ENCODE measurements at places on chromosomes 6 and 20. TPM values are rescaled to one million over a fixed set of nuclear protein-coding genes. Genes with fewer than 3 reads are reported as not detected.

GRCh38 chr6:151481786-151482185 lies 12.0 kb upstream of the CCDC170 start:
- no peak for DNase-seq

- no peak for DNase-seq
These were observed 5.7 kb downstream of the KCNK5 start for GRCh38 chr6:39223555-39223954.

GRCh38 chr6:12233693-12234571 lies 56.2 kb upstream of the EDN1 start:
- peak; percentile 60 for DNase-seq

- peak; percentile 10 for DNase-seq
These were observed 152.3 kb upstream of the JAG1 start for GRCh38 chr20:10826111-10826510.

GRCh38 chr6:33073431-33073871 lies at the start of gene HLA-DPA1:
Gene HLA-DPA1, minus strand, starts transcription at chr6:33073649.
- no peak for DNase-seq

DNA sequence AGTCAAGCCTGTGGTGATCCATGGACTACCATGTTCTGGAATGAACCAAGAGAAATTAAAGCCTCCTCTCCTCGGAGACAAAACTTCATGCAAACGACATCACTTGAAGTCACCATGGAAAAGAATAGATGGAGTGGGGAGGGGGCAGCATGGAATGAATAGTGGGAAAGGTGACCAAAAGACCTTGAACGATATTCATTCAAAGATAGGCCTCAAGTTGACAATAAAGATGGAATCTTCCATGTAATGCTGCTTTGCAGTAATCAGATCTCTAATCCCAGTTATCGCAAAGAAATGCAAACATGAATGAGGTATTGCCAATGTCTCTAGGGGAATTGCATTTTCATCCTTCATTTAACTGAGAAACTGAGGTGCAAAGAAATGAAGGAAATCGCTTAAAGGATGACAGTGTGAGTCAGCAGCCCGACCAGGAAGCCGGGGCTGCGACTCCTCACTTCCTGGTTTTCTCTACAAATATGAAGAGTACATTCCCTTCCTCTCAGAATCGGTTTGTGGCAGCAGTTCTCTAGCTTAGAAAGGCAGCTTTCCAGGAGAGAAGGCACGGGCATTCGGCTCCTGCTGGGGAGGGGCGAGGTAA lies 65.6 kb upstream of the RREB1 start:
- DNase-seq, result no peak

DNA sequence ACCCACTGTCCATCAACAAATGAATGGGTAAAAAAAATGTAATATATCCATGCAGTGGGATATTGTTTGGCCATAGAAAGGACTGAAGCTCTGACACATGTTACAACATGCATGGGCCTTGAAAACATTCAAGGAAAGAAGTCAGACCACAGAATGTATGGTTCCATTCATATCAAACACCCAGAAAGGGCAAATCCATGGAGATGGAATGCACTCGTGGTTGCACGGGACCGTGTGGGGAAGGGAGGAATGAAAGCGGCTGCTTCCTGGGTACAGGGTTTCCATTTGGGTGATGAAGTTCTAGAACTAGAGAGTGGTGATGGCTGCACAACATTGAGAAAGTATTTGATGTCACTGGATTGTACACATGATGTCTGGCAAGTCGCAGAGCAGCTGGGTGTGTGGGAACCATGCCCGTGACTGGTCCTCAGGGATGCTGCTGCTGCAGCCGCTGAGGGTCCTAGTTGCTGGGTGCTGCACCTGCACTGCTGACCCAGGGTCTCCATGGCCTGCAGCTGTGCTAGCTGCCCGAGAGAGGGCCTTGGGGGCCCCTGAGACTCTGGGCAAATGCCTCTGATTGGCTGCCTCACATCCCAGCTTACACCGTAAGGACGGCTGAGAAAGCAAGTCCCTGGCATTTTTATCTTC lies 220.3 kb downstream of the NRN1 start:
- DNase-seq, result no peak

DNA sequence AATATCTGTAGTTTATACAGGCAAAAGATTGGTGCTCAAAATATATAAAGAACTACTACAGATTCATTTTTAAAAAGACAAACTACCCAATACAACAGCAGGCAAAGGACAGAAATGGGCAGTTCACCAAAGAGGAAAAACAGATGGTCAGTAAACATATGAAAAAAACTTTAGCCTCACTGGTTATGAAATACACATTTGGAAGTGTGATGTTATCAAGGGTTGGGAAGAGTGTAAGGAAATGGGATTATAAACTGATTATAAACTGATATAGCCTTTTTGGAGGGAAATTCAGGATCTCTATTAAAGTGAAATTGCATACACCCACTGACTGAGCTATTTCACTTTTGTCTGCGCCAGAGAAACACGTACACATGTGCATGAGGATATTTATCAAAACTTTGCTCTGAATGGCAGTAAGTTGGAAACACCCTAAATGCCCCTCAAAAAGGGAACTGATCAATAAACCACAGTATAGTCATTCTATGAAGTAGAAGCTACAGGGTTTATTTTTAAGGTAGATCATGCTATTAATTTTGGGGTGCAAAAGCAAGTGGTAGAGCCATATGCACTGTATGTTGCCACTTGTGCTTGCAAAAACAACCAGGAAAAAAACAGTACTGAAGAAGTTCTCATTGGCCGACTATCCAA lies 32.2 kb upstream of the ARFGEF2 start:
- no peak for DNase-seq

GRCh38 chr6:98054453-98054852 lies 771.4 kb upstream of the MMS22L start:
- no peak for DNase-seq

- peak; percentile 45 for DNase-seq
These were observed 217.6 kb upstream of the PDE10A start for GRCh38 chr6:165880686-165881085.

- DNase-seq, result no peak
These were observed 84.2 kb downstream of the ISM1 start for GRCh38 chr20:13305284-13305683.

DNA sequence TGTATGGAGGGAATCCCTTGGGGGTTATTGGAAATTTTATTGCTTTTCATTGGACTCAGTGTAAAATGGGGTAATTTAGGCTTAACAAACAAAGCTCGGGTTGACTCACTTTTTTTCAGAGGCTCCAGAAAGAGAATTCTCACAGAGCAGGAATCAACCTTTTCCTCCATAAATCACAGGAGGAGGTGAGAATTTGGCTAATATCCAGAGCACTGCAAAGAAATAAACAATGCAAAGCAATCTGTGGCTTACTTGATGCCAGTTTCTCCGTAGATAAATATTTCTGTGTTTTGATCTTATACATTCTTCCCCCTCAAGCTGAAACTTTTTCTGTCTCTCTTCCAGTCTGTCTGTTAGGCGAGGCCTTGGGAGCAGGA lies 176.6 kb downstream of the TSHZ2 start:
- DNase-seq, result no peak

DNA sequence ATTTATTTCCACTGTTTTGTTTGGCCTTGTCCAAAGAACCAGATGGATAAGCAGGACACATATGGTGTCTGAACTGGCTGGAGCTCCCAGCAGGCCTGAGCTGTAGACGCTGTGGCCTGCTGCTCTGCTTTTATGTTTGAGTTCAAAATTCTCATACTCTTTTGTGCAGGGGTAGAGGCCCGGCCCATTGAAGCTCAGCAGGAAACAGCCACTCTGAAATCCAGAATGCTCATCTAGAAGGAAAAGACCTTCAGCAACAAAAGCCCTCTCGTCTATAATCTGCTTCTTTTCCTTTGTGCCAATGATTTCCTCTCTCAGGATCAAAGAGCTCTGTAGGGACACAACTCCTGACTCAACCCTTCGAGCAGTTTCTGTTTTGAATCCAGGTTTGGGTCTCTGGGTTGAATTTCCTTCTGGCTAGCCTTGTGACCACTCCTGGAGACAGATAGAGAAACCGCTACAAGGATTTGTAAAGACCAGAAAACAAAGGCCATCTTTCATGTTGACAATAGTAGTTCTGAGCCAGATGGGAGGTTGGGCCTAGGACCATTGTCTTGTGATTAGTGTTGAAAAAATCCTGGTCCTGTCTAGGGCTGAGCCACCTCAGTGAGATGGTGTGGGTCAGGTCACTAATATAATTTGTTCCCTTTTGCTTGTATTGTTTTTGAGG lies 446.7 kb downstream of the BCKDHB start:
- DNase-seq, result no peak

DNA sequence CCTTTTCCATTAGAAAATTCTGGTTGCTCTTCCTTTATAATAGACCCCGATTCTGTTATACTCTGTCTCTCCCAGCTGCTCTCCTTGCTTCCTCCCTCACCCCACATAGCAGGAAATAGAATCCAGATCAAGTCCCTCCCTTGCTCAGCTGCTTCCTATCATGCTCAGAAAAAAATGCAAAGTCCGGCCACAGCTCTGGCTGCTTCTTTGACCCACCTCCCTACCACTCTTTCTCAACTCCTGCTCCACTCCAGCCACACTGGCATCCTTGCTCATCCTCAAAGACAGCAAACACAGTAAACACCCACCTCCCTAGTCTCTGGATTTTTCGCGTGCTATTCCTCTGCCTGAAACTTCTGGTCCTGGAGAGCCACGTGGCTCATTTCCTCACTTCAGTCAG lies 9.1 kb upstream of the SLC22A16 start:
- DNase-seq, result no peak

DNA sequence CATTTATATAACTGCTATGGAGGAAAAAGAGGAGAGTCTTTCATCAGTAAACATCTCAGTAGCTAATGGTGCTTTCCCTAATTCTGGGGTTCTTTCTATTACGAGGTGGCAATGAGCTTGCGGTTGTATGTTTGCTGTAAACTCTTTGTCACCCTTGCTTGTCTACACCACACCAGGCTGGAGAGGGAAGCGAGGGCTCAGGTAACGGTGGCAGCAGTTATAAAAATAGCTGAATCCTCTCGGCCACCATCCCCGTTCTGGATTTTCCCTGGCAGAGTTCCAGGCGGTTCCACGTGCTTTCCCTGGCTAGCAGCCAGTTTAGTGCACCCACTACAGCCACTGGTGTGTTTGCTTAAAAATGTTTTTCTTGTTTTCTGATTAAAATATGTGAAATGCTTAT lies 39.0 kb downstream of the MAS1 start:
- no peak for DNase-seq

GRCh38 chr20:37190354-37191112 lies 11.2 kb upstream of the MROH8 start:
- no peak for DNase-seq

DNA sequence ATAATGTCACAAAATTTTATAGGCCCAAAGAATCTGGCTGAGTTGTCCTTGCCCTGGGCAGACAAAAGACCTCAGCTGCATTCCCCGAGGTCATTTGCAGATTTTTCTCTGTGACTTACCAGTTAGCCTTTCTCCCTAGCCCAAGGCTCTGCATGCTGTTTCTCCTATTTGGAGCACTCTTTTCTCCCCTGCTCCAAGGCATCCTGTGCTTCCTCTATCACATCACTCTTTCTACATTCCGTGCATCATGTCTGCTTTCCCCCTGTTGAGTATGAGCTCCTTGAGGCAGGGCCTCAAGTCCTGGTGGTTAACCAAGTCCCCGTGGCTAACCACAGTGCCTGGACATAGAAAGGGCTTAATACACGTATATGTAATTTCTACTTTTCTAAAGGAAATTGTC lies 593 bp upstream of the GSTA3 start:
- DNase-seq, result no peak

DNA sequence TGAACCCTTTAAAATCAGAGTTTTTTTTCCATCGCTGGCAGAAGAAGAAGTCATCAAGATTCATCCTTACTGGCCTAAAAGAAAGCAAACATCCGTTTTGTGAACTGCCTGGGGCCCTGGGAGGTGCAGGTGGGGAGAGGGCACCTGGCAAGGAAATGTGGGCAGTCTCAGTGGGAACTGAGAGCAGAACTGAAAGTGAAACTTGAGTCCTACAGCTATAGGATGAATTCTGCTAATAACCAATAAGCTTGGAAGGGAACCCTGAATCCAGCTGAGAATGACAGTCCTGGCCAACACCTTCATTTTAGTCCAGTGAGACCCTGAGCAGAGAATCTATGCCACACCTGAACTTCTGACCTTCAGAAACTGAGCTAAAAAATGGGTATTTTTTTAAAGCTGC lies 130.1 kb upstream of the ASCC3 start:
- no peak for DNase-seq

DNA sequence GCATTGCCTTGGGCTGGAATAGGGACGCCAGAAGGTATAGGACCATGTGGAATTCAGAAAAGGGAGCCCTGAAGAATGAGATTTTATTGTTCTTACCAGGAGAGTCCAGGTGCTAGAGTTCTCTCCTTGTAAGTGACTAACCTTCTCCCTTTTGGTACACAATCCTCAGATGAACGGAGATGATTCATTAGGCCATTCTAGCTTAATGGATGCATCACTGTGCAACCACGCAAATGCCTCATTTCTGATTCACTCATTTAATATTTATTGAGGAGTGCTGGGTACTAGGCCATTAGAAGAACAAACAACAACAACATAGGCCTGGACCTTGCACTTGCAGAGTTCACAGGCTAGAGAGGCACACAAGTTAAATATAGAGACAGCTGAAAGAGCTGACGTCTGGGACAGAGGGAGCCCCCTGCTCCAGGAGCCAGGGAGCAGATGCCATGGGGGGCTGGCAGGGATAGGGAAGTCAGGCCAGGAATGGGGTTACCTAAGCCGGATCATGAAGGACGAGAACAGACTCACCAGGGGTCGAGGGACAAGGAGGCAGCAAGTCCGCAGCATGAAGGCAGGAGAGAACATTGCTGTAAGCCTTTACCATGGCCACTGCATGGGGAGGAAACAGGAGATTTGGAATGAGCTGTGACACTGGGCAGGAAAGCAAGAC lies 179.5 kb upstream of the AKAP12 start:
- peak; percentile 71 for DNase-seq

GRCh38 chr20:3987296-3987695 lies 28.1 kb downstream of the RNF24 start:
- no peak for DNase-seq

- no peak for DNase-seq
These were observed 41.4 kb downstream of the ECT2L start for GRCh38 chr6:138837246-138837645.

DNA sequence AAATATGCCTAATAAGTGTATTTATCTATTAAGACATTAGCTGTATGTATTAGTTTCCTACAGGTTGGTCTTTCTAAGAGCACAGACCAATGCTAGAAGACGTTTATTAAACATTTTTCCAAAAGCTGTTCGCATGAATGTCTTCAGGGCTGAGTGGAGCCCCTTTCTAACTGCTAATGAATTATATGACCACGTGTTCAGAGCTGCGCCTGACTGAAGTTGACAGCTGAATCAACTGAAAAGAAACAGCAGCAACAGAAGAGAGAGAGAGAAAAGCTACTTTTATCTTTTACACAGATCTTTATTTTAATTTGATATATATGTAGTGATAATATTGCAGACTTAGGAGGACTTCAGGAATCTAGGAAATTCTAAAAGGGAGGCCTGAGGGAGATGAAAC lies 75.2 kb upstream of the ARID1B start:
- DNase-seq, result no peak

IYD gene
- not detected for polyA plus RNA-seq

DSP gene
- polyA plus RNA-seq, result 3.6 TPM

CDSN gene
- polyA plus RNA-seq, result not detected

TCEA2 gene
- polyA plus RNA-seq, result 18.0 TPM

CD24 gene
- polyA plus RNA-seq, result 0.89 TPM

GPLD1 gene
- 0.04 TPM for polyA plus RNA-seq

TOX2 gene
- polyA plus RNA-seq, result 14.3 TPM

EYS gene
- polyA plus RNA-seq, result not detected

BPI gene
- polyA plus RNA-seq, result 0.04 TPM

RPL7L1 gene
- polyA plus RNA-seq, result 45.0 TPM

BPIFB2 gene
- not detected for polyA plus RNA-seq

SLC17A1 gene
- not detected for polyA plus RNA-seq
